Stimulated activated CD8-positive, alpha-beta memory T cell treated with anti-CD3 and anti-CD28 coated beads, Interleukin-7, amount 100 ng/mL, for 24 hours (primary cell): ENCODE measurements at places on chromosomes 12 and 14.

GRCh38 chr12:93094988-93095737 lies 166.1 kb upstream of the EEA1 start:
- no peak for DNase-seq

DNA sequence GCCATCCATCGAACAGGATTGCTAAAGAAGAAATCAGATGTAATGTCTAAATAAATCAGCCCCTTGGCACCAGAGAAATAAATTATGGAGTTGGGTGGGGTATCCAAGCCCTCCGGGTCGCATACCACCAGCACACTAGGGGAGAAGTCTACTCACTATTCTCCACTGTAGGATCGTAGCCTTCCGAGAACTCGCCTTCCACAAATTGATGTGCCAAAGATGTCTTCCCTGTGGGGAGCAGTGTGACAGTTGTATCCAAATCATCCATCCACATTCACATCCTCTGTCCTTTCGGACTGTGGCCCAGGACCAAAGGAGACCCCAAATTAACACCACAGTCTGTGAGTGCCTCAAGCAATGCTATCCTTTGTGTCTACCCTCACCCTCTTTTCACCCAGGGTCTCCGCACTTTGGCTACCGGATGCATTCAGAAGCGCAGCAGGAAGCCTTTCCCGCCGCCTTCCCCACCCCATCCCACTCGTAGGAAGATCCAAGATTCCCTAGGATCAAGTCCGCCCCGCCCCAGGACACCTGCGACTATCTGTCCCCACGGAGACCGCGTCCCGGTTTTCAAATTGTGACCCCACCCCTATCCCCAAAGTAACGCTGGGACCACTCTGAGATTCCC lies 786 bp downstream of the RHEBL1 start:
- no peak for DNase-seq

GRCh38 chr12:49921936-49922335 lies 18.2 kb upstream of the FAIM2 start:
- DNase-seq = no peak

- DNase-seq = no peak
Measured at GRCh38 chr12:64147875-64148274, 74.2 kb downstream of the KICS2 start.

DNA sequence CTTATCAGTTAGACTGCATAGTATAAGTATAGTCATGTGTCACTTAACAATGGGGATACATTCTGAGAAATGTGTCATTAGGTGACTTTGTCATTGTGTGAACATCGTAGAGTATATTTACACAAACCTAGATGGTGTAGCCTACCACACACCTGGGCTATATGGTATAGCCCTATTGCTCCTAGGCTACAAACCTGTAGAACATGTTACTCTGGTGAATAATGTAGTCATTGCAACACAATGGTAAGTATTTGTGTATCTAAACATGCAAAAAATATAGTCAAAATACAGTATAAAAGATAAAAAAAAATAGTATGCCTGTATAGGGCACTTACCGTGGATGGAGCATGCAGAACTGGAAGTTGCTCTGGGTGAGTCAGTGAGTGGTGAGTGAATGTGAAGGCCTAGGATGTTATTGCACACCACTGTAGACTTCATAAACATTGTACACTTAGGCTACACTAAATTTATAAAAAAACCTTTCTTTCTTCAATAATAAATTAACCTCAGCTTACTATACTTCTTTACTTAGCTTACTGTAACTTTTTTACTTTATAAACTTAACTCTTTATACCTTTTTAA lies 40.3 kb upstream of the ANKS1B start:
- DNase-seq = no peak

DNA sequence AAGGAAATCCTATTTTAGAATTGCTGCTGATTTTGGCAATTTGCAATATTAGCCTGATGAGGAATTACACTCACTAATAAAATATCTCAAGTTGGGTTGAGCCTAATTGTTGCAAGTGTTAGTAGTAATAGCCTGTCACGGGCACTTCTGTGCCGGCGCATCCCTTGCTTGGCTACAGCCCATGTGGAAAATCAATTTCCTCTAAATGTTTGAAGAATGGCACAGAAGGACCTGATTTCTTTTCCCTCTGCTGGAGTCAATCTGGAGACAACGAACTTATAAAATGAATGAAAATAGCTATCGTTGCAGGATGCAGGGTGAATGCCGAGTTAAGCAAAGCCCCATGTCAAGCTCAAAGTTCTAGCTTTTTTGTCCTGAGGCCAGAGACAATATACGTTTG lies 31.2 kb upstream of the MED13L start:
- no peak for DNase-seq

GRCh38 chr14:65421201-65421981 lies 8.9 kb downstream of the FUT8 start:
- DNase-seq = no peak

- DNase-seq = no peak
Measured at GRCh38 chr14:30054201-30054600, 126.6 kb upstream of the PRKD1 start.

DNA sequence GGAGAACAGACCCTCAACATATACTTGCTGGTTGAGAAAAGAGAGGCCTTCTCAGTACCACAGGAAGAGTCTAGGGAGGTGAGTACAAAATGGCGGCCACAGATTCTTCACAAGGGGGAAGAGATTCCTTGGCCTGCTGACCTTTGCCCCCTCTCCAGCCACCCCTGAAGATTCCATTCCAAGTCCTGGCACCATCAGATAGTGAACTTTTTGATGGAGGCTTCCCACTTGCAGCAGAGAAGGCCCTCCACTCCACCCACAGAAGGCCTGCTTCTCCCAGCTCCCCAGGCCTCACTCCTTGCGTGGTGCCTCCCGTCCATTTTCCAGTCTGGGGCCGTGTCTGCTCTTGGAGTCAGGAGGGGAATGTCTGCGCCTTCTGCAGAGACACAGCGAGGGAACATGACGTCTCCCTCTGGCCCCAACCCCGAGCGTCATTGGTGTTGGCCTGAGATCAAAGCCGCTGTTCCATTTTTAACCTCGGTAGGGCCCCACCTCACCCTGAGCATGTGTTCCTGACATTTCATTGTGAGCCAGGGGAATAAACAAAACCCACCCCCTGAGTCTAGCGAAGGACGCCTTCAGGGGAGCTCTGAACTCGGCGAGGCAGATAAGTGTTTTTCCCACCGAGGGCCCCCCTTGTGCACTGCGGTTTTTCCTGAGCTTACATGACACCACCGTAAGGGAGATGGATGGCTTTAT lies 268.7 kb upstream of the TBX3 start:
- DNase-seq = no peak

GRCh38 chr12:125203145-125203765 lies 138.0 kb downstream of the AACS start:
- no peak for DNase-seq

GRCh38 chr12:108921946-108922345 lies 42.1 kb downstream of the DAO start:
- DNase-seq = no peak
